ENCODE measurements at places on chromosomes 3 and 15.
A peak's percentile ranks its signal among the peaks of the same experiment; 100 is the strongest.

DNA sequence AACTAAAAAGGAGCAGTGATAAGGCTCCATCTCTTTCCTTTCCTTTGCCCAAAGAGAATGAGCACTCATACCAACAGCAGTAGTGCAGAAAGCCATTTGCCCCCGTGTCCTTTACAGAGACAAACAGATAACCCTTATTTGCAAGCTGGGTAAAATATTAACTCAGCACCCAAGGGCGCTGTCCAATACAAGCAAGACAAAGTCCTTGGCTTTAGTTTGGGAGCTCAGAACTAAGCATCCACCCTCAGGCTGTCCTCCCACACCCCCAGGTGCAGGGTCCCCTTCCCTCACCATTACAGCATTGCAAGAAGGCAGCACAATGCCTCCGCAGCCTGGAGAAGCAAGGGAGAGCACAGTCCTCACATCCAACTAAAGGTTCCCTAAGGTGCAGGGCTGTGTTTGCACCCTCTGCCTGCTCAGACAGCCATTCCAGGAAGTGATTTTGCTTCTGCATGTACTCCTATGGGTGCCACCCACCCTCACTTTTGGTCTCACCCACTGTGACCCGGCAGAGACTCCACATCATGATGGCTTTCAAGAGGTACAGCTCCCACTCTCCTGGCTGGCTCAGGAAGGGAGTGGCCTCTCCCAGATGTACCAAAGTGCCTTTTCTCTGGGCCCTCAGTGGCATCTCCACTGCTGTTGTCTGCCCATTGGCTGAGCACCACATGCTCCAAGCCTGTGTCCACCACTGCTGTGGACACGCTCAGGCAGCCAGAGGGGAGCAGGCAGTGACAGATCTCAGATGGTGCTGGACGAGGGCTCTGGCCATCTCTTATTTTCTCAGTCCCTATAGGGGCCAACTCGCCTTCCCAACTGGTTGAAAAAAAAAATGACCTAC lies 34.1 kb upstream of the HES1 start:
- DNase-seq, result no peak

- no peak for DNase-seq
Measured at GRCh38 chr3:194961571-194961970, 275.9 kb downstream of the FAM43A start.

DNA sequence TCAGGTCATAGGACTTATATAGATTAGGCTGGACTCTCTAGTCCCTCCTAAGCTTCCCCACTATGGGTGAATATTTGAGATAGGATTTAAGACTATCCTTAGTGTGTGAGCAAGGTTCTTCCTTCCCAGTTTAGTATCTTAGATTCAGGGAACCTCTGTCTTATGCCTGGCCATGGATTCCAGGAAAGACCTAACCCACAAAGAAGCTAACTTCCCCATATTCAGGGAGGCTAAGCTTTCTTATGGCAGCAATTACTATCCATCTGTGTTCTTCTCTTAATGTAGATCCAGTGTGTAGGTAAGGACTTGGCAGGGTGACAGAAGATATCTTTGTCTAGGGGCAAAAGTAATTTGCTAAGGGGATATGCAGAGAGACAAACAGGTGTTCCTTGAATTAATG lies 25.5 kb upstream of the PIK3R4 start:
- no peak for DNase-seq

DNA sequence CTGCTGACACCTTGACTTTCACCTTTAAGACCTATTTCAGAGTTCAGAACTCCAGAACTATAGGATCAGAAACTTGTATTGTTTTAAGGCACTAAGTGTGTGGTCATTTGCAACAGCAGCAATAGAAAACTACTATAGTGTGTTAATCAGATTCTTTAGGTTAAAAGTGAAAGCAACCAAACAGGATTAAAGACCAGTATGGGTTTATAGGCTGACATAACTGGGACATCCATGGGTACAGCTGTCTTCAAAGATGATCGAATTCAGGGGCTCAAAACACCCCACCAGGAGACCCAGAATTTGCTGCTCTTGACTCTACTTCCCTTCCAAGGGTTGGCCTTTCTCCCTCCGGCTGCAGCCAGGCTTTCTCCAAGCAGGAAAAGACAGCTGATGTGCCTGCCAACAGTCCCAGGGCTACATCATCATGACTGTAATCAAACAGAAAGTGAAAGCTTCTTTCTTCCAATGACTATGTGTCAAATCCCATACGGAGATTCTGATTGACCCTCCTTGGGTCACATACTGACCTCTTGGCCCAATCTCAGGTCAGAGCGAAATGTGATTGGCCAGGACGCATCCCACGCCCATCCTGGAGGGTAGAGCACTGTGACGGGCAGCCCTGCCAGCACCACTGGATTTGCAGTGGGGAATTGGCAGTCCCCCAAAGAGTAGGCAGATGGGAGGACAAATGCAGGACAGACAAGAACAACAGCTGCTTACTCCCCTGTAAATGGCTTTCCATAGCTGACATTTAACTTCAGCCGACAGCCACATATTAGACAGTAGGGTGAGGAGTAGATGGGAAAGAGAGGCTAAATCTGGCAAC lies 51.4 kb upstream of the RNF7 start:
- peak; percentile 95 for DNase-seq

DNA sequence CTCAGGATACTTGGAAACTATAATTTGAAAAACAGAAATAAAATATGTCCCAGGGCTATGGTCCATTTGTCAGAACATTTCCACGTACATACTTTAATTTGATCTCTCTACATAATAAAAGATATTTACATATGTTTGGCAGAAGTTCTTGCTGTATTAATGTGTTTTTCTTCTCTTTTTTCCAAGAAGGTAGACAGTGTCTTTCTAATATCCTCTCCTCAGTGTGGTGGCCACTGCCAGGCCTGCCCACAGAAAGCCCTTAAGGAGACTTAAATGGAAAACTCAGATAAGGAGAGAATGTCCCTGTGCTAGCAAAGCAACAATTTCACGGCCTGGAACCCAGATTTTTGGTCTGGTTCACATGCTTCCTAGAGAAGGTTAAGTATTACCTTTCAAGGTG lies 76.5 kb upstream of the ARHGEF26 start:
- DNase-seq, result no peak

GRCh38 chr15:93719921-93720351 lies 511.4 kb upstream of the MCTP2 start:
- DNase-seq, result no peak

GRCh38 chr3:79491029-79491641 lies 276.7 kb downstream of the ROBO1 start:
- no peak for DNase-seq

DNA sequence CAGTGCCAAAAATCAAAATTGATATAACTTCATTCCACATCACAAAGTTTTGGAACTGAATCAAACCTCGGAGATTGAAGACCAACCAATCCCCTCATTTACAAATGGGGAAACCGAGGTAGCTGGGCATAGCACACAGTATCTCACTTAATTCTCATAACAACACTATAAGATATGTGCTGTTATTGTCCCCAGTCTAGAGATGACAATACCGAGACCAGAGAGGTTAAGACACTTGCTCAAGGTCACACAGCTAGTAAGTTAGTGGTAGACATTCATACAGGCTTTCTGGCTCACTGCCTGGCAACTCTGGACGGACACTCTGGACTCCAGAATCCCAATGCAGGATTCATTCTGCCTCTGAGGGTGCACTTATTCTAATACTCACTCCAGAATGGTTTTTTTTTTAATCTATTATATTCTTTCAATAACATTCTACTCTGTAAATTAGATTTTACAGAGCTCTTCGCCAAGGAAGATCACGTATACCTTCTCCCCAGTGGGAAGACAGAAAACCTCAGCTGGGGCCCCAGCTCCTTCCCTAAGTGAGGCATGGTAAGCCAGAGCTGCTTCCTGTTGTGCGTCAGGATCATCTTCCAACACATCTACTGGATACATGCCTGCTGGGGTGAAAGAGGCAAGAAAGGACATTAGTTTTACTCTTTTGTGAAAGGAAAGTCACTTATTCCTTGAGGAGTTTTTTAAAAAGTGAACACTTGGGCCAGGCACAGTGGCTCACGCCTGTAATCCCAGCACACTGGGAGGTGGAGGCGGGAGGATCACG lies 128.4 kb upstream of the IGF1R start:
- no peak for DNase-seq

DNA sequence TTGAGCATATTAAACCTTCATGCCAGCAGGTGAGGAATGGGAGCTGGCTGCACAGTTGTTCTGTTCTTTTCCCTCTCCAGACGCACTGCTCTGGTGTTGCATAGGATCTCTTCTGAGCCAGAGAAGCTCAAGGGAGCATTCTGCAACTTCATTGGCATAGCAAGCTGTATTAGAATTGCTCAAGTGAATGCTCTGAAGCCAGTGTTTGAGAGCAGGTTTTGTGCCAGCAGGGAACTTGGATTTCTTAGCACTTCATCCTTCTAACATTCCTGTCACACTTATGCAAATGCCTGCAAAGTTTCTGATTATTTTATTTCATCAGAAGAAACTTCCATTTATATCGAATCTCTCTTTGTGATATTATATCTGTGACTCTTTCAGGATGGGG lies 366.6 kb downstream of the AGBL1 start:
- DNase-seq, result no peak

- no peak for DNase-seq
Measured at GRCh38 chr15:98803228-98804056, 155.1 kb downstream of the IGF1R start.

GRCh38 chr3:53719796-53720195 lies 126.4 kb downstream of the CHDH start:
- DNase-seq, result no peak

DNA sequence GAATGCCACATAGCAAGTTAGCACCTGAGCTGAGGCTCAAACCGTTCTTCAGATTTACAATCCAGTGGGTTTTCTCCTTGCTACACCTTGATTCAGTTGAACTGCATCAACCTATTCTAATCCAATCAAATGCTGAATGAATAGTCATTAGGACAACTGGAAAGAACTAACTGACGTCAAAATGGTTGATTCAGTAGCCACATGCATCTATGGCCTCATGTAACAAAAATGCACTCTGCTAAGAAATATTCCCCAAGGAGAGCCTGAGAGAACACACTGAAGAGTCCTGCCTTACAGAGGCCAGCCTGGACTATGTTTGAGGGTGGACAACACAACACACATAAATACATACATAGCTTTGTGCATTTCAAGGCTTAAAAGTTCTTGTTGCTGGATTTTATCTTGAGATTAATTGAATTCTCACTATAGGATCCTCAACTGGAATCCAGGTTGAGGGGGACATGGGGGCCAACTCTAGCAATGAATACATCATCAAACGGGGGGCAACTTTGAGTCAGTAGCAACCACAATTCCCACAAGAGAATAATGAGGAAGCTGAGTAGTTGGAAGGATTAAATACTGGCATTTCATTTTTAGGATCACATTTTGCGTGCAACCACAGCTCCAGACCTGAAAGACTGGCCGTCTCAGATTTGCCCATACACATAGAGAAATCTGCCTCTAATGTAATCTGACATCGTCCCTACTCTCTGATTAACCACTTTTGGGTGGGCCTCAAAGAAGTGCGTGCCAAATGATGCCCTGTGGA lies 280.2 kb upstream of the ICE2 start:
- no peak for DNase-seq

DNA sequence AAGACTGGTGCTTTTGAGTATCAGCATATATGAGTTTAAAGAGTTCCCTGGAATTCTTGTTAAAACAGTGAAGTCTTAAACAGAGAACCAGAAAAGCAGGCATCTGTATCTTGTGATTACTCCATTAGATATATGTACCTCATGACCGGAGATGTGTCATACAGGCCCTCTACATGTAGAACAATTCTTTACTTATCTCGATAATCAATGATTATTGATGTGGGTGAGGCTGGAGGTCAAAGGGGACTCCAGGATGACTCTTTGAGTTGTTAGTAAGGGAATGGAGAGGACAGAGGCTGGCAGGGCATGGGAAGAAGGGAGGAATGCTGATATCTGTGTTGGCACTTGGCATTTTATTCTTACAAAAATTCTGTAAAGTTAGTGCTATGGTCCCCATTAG lies 155.7 kb downstream of the GAP43 start:
- DNase-seq, result no peak

- peak; percentile 97 for DNase-seq
Measured at GRCh38 chr15:67080900-67081431, 15.6 kb downstream of the SMAD3 start.

GRCh38 chr15:100821327-100821726 lies 58.3 kb upstream of the ALDH1A3 start:
- DNase-seq, result no peak

DNA sequence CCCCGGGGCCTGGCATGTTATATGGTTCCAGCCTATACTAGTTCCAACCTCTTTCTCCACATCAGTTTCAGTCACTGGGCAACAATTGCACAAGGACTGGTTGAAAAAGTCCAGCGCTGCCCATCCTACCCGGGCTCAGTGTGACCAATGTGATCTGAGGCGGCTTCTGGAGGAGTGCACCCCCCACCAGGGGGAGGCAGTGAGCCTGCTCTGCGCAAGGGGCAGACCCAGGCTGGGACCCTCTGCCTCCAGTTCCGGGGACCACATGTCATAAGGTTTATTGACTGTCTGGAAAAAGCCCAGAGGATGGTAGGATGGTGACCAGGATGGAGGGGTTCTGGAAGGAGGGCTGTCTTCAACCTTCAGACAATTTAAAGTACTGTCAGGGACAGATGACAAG lies 25.6 kb upstream of the NR2E3 start:
- no peak for DNase-seq

DNA sequence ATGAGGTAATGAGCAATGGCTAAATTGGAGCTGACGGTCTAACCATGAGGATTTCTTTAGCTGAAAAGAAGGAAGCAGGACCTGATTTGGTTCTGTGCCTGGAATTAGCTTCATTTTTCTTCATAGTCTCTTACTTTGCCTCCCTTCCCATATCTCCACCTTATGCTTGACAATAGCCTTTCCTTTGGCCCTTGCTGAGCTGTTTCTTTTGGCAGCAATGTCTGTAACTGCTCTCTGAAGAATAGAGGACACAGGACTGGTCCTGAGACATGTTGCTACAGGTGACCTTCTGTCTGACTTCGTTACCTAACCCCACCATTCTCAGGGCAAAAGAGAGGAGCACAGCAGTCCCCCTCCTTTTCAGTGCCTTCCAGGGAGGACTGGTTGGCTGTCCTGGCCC lies 122.4 kb downstream of the SSR3 start:
- no peak for DNase-seq

- DNase-seq, result no peak
Measured at GRCh38 chr3:94127115-94127514, 64.3 kb downstream of the NSUN3 start.

DNA sequence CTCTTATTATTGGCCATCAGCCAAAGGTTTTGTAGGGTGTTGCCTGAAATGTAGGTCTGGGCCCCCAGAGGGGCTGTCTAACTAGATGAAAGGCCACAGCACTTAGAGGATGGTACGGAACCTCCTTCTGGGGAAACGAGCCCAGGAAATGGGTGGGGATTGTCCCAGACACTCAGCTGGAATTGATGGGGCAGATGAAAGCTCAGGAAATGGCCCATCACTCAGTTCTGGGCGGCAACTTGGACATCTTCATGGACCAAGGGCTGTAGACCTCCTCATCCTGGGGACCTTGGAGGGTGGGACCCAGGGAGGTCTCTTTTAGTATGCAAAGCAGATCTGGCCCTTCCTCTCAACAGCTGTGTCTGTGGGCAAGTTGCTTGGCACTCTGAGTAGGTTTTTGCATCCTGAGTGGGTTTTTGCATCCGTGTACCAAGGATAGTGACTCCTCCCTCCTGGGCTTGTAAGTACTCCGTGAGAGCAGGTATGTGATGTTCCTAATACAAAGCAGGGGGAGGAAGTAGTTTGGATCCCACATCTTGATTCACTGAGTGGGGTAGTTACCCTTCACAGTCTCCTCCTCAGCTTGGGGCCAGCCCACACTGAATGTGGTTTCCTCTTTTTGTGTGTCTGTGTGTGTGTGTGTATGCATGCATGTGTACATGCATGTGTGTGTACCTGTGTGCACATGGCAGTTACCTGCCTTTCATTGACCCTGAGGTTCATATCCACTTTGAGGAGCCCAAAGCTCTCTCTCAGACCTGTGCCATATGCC lies 292.0 kb downstream of the RPLP1 start:
- no peak for DNase-seq

Measured in inflammatory macrophage treated with lipopolysaccharide for 4 hours (primary cell).